ENCODE measurements at places on chromosomes 5 and 9.

- DNase-seq: no peak
Observed at GRCh38 chr9:36881316-36881715, 152.8 kb downstream of the PAX5 start.

- DNase-seq: no peak
Observed at GRCh38 chr5:38453921-38454320, 102.5 kb downstream of the LIFR start.

GRCh38 chr5:154244476-154244875, 53.9 kb downstream of the GALNT10 start:
- no peak for DNase-seq

- no peak for DNase-seq
Observed at GRCh38 chr5:77209495-77210090, 887 bp upstream of the PDE8B start.

GRCh38 chr5:38870595-38870994, 24.8 kb downstream of the OSMR start:
- no peak for DNase-seq

DNA sequence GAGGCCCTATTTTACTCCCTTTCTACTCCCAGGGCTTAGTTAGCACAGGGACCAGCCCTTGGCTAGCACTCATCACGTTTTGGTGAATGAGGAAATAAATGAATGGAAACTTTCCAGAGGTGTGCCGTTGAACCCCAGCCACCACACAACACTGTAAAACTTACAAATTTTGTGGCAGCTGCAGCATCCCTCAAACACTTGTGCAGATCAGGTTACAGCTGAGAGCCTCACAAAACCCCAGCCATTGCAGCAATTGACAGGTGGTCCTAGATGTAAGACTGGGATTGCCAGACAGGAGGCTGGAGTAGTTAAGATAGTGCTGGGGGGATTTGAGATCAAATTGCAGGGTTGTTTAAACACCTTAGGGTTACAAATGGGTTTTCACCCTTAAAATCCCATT, 482.2 kb upstream of the KIF2A start:
- no peak for DNase-seq

DNA sequence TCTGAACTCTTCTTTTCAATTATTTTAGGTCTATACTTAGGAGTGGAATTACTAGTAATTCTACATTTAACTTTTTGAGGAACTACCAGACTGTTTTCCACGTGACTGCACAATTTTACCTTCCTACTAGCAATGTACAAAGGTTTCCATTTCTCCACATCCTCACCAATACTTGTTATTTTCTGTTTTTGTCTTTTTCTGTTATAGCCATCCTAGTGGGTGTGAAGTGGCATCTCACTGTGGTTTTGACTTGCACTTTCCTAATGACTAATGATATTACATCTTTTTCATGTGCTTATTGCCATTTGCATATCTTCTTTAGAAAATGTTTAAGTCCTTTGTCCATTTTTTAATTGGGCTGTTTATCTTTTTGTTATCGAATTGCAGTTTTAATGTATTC, 136.9 kb upstream of the EGFLAM start:
- DNase-seq: no peak

DNA sequence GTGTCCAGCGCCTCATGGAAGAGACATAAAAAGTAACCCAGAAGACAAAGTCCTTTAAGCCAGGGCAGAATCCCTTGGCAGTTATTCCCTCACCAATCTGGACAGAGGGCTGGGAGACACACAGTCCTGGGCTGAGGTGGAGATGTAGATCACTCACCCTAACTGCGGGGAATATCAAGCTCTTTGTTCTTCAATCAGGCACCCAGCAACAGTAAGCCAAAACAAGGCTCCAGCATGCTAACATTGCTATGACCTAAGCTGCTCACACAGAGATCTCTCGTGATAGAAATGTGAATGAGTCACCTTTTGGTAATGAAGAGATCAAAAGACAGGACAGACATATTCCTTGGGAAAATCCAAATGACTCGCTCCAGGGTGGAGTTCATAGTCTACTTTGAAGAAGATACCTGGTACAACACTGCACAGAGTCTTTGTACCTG, 101.3 kb downstream of the FBN2 start:
- peak; percentile 63 for DNase-seq

DNA sequence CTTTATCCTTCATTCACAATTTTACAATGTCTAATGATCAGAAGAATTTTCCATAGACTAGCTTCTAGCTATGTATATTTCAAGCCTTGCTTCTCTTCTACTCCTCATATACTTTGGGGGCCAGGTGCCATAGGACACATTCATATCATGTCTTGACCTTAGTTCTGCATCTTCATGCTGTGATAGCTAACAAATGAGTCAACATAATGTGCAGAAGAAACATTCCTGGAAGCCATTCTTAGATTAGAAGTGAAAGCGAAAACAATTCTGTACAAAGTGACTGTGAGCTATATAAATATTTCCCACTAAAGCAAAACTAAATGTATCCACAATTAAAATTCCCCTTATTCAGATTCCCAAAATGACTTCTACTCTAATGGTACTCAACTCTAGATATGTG, 320.2 kb upstream of the NREP start:
- DNase-seq: peak; percentile 0

GRCh38 chr5:67179697-67180361, 16.8 kb downstream of the CD180 start:
- DNase-seq: no peak

- DNase-seq: no peak
Observed at GRCh38 chr9:92971121-92971520, 23.8 kb downstream of the FGD3 start.

GRCh38 chr5:160250226-160250625, 20.9 kb downstream of the FABP6 start:
- no peak for DNase-seq

- no peak for DNase-seq
Observed at GRCh38 chr5:76808141-76808691, 10.6 kb upstream of the F2RL1 start.

- DNase-seq: no peak
Observed at GRCh38 chr9:125797930-125798329, 50.8 kb downstream of the PBX3 start.

DNA sequence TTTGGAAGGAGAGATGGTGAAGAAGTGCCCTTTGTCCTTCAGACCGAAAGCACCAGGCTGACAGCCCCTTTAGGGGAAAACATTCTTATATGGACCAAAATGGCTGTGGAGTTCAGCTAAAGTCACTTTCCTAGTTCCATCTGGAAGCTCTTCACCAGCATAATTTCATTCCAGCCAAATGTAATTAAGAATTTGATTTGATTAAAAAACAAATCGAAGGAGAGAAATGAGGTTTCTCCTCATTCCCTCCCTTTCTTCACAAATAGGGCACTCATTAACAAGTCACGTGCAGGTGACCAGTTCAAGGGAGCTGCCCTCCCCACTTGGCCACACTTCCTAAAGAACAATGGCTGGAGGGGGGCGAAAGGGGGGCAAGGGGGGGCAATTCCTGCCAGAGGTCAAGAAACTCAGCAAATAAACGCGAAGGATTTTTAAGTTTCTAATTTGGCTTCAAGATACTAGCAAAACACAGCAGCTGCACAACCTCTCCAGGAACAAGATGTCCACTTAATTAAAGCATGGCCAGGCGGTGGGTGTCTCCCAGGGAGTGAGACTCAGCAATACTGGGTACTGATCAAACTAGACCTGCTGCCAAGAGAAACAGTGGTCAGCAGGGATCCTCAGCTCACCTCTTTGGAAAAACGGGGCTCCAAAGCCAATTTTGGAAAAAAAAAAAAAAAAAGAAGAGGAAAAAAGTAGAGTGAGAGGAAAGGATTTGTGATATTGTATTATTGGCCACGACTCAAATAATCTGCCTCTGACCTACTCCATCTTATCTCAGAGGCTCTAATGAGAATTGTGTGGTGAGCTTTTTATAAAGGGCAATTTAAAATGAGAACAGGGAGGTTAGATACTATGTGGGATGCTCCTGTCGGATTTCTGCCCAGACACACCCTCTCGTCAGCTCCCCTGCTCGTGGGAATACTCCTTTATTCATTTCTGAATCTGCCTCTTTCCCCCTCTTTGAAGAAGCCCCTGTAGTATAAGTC, 254.3 kb downstream of the ZSWIM6 start:
- no peak for DNase-seq

DNA sequence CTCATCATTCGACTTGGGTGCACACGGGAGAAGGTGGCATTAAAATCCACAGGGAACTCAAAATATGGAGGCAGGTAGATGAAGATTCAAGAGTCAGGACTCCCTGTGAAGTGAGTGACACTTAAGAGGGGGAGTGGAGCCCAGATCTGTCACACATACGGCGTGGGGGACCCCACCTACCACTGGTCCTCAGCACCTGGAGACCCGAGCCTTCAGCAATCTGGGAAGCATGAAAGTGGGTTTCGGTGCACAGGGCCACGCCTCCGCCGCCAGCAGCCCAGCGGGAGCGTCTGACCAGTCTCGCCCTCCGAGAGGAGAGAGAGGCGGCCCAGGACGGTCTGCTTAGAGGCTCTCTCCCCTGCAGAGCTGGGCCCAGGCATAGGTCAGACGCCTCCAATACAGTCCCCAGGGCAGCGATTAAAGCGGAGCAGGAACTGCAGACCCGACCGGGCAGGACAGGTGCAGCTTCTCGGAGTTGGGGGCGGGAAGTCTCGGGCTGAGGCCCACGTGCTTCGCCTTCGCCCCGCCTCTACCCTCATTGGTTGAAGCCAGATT, 639 bp upstream of the SLC2A8 start:
- DNase-seq: no peak

- no peak for DNase-seq
Observed at GRCh38 chr5:81761970-81762369, 11.1 kb upstream of the SSBP2 start.

All from astrocyte of the cerebellum (primary cell).